T-cell (primary cell): ENCODE measurements at places on chromosomes 1 and 21. TPM values are rescaled to one million over a fixed set of nuclear protein-coding genes. Genes with fewer than 3 reads are reported as not detected.
A peak's percentile ranks its signal among the peaks of the same experiment; 100 is the strongest.

DNA sequence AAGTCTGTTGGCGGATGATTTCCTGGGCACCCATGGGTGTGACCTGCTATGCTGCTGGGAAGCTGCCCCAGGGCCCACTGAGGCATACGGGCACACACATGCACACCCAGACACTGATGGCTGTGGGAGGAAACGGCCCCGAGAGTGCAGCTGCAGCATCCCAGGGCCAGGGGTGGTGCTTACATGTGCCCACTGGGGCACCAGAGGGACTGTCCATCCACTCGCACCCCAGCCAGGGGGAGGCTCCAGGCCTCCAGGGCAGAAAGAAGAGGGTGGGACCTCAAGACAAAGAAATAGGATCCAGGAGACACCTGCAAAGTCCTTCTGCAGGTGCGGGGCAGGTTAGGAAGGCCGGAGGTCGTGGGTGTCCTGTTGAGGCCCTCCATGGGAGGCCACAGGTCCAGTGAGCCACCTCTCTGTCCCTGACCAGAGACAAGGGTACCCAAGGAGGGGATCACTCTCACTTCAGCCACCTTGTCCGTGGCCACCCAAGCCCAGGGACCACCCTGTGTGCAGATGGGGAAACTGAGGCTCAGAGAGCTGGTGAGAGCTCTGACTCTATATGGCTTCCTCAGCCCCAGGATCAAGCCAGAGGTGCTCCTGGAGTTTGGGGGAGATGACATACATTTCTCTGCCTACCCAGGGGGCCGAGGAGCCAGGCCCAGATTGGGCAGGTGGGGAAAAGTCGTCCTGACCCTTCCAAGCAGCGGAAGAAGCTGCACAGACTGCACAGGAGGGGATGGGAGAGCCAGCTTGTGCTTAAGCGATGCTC, 57.1 kb downstream of the WNT9A start:
- DNase-seq = peak; percentile 12

DNA sequence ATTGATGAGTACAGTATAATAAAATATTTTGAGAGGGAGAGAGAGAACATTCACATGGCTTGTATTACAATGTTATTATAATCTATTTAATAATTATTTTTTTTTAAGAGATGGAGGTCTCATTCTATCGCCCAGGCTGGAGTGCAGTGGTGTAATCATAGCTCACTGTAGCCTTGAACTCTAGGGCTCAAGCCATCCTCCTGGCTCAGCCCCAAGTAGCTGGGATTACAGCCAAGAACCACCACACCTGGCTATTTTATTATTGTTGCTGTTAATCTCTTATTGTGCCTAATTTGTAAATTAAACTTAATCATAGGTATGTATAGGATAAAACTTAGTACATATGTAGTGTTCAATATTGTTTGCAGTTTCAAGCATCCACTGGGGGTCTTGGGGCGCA, 57.8 kb downstream of the HS2ST1 start:
- DNase-seq = no peak

DNA sequence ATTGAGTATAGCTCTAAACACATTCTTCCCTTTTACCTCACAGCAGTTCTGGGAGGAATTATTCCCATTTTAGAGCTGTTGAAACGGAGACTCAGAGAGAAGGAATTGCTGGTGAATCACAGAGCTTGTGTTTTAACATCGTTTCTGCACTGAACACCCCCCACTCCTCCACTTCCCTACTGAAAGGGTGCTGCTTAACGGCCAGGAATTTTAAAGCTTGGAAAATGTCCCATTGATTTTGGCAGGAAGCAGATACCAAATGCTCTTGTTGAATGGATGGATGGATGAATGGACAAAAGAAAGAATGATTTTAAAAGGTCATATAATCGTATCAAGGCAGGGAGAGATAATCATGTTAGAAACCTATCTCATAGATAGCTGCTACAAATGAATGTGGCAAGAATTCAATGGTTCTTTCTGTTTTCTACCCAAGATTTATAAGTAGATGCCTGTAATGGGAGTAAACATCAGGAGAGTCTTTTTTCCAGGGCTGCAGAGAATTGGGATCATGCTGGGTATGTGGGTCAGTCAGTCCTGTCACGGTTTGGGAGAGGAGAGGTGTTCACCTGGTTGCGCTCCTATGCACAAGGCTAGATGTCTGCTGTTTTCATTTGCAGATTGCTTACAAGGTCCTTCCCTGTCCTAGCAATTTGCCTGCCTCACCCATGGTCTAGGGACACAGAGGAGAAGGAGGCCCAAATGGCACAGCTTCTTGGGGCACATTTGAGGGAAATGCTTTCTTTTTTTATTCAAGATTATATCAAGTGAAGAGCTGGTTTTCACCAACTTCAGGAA, 19.0 kb downstream of the FAM163A start:
- DNase-seq = no peak

DNA sequence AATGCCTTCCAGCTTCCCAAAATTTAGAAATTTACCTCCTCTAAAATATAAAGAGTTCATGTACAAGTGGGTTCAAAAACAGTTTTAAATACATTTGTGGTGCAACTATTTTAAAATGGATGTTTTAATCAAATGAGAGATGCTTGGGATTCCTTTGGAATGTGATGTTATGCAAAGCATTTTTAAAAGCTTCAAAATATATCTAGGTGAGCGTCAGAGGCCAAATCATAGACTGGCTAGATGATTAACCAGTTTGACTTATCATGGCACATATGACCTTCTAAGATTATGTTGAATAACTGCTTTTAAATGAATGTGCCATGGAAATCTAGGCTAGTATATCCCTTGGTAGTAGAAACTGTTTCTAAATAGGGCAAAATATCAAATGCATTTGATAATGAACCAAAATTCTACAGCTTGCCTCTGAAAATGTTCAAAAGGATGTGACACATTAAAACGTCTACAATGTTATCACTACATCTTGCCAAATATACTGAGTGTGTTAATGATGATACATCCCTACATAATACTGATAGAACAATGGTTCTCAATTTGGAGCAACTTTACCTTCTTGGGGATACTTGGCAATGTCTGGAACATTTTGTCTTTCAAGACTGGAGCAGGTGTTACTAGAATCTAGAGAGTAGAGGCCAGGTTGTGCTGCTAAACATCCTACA, 650.9 kb upstream of the ADGRL2 start:
- no peak for DNase-seq

DNA sequence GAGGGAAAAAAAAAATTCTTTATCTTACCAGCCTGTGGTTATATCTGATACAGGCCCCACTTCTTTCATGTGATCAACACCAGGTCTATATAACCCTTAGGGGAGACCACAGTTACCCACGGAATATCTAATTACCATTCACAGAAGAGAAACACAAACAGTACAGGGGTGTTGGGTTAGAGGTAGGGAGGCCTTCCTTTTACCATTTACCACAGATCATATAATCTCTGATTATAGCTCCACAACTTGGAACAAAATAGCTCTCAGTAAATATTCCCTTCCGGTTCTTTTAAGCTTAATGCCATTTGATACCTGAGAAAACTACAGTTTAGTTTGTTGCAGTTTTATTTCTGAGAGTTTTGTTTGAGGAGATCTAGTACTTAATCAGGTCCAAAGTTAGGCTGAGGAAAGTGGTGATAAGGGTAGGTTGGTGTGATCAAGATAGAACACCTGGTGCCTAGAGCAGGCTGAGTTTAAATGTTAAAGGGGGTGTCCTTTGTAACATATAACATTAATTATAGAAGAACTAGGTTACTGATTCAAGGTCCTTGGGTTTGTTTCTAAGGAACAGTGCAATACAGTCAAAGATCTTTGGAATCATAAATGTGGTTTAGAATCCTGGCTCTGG, 14.1 kb downstream of the EPB41 start:
- DNase-seq = no peak

GRCh38 chr1:118978914-118979701, 9.0 kb downstream of the TBX15 start:
- DNase-seq = no peak

DNA sequence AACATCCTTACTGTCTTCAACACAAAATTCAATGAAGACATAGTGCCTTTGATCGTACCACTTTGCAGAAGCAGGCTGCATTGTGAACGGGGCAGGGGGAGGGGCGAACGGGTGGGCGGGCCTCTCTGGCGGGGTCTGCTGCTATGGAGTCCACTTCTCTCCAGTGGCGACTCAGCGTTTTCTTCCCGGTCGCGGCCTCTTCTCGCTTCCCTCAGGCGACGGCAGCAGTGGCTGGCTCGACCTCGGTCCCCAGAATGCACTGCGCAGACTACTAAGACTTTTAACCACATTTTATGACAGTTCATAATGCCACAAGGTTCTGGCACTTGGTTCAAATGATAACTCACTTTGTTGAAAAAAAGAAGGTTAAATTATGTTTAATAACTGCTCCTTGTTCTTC, 21.2 kb downstream of the GBP2 start:
- no peak for DNase-seq

DNA sequence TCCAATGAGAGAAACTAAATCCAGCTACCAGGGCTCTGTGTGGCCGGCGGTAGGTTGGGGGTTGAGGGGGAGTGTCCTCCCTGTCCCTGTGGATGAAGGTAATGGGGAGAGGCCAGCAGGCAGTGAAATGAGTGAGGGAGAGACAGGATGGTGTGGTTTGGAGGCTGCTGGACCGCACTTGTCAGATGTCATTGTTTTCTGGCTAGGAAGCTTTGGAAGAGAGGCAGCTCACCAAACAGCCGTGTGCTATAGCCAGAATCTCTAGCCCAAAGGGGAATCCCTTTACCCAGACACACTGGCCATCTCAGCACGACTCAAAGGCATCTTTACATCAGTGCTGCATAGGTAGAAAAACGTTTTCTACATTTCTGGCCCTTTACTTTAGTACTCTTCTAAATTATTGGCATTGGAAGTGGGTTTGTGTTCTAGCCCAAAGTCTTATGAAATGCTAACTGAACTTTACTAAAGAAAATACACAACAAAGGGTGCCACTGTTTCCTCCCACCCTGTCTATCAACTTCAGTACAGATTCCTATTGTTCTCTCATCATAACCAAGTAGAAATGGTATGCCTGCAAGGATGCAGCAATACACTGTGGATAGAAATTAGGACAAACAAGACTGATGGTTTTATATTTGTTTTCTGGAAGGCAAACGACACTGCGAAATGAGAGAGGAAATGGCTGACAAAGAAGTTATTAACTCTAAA, 95.9 kb upstream of the COA6 start:
- no peak for DNase-seq

DNA sequence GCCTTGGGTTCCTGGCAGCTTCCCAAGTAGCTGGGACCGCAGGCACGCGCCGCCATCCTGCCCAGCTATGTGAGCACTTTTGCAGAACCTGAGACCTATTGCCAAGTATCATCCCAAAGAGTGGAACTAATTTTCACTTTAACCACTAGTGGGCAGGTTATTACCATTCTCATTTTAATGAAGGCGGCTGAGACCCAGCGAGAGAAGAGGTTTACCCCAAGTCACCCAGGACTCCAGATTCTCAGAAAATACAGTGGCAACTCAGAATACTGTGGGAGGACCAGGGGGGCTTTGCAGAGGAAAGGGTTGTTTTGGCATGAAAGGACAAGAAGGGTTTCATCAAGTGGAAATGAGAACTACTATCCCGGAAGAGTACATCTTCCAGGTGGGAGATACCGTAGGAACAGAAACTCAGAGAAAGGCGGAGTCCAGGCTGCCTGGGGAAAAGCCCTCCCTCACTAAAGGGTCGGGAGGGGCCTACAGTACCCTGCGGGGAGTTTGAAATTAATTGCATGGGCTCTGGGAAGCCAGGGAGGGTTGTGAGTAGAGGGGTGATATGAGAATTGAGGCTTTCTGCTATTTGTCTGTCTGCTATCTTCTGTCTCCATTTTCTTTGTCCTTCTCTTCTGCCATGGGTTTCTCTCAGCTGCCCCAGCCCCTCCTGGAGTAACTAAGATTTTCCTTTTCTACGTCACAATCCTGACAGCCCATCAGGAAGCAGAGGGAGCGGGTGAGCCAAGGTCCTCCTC, 7.2 kb upstream of the SEMA4A start:
- DNase-seq = no peak

GRCh38 chr21:38840456-38841300, 34.9 kb downstream of the ETS2 start:
- DNase-seq = no peak

DNA sequence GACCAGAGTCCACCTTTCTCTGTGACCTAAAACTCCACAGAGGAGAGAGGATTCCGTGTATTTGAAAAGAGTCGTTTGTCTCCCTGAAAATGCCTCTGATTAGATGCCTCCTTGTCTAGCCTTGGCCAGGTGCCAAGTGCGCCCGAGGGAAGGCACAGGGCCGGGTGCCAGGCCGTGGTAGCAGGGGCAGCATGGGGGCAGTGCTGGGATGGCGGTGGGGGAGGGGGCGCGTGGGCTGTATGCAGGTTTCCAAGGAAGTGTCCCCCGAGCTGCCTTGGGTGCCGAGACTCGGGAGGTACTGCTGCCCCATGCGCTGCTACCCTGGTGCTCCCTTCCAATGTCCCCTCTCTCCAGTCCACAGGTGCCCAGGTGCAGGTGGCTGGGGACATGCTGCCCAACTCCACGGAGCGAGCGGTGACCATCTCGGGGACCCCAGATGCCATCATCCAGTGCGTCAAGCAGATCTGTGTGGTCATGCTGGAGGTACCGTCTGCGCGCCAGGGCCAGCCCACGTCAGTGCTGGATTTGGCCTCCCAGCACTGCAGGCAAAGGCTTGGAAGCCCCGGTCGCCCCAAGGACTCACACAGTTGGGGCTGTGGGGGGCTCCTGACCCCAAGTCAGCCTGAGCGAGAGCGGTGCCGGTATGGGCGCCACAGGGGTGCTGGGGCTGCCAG, 70.9 kb upstream of the COL6A1 start:
- DNase-seq = no peak

- no peak for DNase-seq
These were observed 87.5 kb downstream of the COP1 start for GRCh38 chr1:176119549-176119948.

- DNase-seq = no peak
These were observed 297.0 kb downstream of the GPATCH2 start for GRCh38 chr1:217333939-217334338.

Gene MAP3K7CL
- total RNA-seq = 8.9 TPM

Gene RGS8
- not detected for total RNA-seq

Gene SCNM1
- 35.4 TPM for total RNA-seq

Gene PPFIA4
- 2.0 TPM for total RNA-seq

Gene PRDX6
- 98.3 TPM for total RNA-seq

Gene NTRK1
- total RNA-seq = 1.2 TPM

Gene FMO4
- 3.4 TPM for total RNA-seq

Gene HPDL
- total RNA-seq = 1.4 TPM

Gene AGMAT
- 8.4 TPM for total RNA-seq

Gene ADGRL4
- not detected for total RNA-seq

Gene OR10R2
- not detected for total RNA-seq

Gene LMX1A
- total RNA-seq = not detected

Gene BNIPL
- total RNA-seq = 2.6 TPM

Gene GPN2
- total RNA-seq = 35.7 TPM
